ENCODE measurements at places on chromosomes 2 and 18.

DNA sequence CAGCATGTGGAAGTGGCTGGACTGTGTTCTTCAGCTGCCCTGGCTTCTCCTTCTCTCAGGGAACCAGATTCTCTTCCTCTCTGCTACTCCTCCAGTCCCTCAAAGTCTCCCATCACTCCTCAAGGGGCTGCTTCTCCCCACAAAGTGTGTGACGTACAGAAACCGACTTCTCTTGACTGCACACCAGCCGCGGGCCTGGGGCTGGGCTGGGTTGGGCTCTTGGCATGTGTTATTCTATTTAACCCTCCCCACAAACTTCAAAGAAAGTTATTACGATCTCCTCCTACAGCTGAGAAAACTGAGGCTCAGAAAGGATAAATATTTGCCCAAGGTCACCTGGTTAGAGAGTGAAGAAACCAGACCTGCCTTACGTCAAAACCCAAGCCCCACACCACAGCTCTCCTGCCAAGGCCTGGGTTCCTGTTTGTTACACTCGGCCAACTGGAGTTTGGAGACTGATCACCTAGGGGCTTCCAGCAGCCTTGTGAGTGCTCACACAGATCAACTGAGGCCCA is 269.0 kb downstream of the TFCP2L1 start:
- DNase-seq, result no peak

DNA sequence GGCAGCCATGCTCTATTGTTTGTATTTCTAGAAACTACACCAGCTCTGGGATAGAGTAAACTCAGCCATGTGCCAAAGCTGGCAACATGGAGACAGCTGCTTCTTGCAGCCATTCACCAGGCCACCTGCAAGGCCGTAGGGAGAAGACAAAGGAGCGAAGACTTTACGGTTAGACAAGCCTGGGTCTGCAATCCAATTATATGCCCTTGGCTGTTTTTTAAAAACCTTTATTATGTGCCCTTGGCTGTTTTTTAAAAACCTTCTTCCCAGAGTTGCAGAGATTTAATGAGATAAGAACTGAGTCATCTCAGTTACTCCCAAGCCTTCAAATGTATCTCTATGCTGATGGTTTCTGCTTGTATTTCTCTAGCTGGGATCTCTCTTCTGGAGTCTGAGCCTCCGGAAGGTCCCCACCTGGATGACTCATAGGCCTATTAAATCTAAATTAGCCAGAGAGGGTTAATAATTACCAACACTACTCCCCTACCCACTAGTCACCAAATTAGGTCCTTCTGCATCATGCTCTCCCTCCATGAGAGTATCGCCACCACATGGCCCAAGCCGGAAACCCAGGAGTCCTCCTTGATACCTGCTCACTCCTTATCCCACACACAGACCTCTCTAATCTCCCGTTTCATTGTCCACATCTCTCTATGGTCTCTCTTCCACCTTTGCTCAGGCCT is 17.5 kb upstream of the DPP4 start:
- no peak for DNase-seq

- no peak for DNase-seq
Observed at GRCh38 chr2:66698091-66698490, 263.2 kb downstream of the MEIS1 start.

DNA sequence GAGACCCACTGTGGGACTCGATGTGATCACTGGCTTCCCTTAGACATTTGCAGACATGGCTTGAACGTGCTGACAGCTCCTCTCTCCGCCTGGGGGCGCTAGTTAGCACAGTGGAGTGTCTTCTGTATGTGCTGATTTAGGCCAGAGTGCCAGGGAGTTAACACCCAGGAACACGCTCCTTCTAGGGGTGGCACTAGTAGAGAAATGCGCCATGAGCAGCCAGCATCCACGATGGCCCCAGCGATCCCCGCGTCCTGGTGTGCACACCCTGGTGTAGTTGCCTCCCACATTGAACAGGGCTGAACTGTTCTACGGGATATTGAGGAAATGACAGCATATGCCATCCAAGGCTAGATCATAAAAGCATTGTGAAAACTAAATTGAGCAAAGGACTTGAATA is 11.4 kb upstream of the NMUR1 start:
- DNase-seq, result no peak

- no peak for DNase-seq
Observed at GRCh38 chr2:231985823-231986261, 24.3 kb downstream of the DIS3L2 start.

- DNase-seq, result no peak
Observed at GRCh38 chr18:59432803-59433597, 73.9 kb upstream of the LMAN1 start.

- no peak for DNase-seq
Observed at GRCh38 chr2:9739531-9739964, 103.7 kb upstream of the TAF1B start.

- DNase-seq, result no peak
Observed at GRCh38 chr2:196099916-196100315, 31.3 kb upstream of the DNAH7 start.

- DNase-seq, result no peak
Observed at GRCh38 chr2:18829251-18829902, 240.0 kb upstream of the NT5C1B start.

DNA sequence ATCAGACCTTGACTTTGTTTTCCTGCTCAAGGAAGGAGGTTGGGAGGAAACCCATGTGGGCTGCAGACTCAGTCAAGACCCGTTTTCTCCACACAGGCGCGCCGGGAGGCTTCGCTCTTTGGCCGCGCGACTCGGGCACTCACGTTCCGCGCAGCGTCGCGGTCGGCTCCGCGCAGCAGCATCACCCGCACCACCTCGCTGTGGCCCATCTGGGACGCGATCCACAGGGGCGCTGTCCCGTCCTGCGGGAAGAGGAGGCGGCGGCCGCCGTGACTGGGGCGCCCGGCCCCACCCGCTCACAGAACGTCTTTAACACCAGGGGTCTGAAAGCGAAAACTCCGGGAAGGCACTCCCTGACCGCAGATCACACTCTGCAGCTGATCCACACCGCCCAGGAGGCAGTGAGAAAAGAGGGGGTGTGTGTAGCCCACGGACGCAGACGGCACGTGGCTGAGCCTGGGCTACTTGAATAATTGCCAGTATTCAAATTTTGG is 33.1 kb upstream of the NPC1 start:
- no peak for DNase-seq

DNA sequence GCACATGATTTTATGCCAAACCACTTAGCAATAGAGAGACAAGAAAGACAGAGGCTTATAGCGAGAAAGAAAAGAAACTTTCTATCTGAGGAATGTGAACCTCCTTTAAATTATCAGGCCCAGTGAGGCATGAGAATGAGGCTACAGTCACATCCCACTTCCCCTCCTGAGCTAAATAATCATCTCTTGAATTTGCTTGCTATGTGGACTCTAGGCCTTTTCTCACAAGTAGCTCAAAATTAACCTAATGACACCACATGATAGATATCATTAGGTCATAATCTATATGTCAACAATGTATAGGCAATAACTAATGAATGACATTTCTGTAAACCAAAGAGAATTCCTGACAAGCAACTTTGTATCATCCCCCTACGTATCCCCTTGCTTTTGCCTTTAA is 301.5 kb upstream of the MGAT5 start:
- DNase-seq, result no peak

DNA sequence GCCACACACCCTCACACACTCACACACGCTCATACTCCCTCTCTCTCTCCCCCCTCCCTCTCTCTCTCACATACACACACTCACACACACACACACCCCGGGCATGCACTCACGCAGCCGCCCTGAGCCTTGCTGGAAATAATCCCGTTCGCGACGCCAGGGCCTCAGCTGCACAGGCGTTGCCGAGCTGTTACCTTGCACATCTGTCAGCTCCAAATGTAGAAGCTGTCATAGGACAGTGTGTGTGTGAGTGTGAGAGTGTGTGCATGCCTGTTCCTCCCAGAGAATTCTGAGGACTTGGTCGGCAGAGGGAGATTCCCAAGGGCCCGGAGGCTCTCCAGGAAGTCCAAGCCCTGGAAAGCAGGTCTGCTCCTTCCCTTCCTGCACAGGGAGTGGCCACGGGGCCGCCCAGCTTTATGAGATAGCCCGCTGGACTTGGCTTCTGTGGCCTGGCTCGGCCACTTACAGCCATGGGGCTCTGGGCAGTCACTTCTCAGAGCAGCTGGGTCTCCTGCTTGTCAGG is 8.6 kb downstream of the SPR start:
- no peak for DNase-seq

DNA sequence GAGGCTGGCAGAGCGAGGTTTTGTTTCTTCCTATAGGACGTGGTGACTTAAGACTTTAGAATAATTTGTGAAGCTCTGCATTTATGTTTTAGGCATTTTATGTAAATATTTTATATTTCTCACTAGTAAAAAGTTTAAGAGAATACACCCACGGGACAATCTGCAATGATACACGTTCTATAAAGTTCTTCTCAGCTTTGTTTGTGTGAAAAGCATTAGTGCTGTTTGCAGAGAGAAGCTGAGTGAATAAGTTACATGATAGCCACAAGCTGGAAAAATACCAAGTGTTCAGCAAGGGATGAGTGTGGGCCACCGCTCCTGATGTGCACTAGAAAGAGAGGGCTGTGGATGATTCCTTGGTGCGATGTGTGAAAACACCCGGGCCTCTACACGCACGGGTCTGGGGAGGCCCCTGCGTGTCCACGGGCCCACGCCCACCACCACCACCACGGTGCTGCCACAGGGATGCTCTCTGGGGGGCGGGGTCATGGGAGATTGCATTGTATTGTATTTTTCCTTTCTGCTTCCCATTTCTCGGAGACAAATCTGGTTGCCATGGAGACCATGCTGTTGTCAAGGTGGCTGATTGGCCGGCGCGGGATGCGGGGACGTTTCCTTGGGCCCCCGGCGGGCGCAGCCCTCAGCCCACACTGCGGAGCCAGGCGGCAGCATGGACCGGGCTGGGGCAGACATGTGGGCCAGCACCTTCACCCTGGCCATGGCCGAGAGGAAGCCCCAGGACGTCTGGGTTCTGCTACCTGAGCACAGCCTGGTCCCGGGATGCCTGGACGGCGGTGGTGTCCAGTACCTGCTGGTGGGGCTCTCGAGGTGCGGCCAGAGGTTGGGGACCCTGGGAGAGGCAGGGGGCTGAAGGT is at the start of gene RTP5:
RTP5 (plus strand) TSS at position 643 of the 875 bp plus-strand sequence; CDS start at position 671, 28 bp downstream.
- DNase-seq, result no peak

DNA sequence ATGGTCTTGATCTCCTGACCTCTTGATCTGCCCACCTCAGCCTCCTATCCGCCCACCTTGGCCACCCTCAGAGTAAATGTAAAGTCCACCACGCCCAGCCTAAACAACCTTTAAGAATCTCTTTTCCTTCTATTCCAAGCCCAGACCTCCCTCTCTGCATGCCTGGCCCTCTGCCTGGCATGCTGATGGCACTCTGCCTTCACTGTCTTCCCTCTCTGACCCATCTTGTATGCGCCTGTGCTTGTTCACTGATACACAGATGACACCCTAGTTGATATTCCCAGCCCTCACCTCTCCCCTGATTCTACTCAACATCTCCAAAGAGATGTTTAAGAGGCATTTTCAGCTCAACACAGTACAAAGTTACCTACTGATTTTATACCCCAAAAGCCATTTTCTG is 466.8 kb upstream of the MEX3C start:
- DNase-seq, result no peak

GRCh38 chr2:31822587-31822986 is 188.2 kb downstream of the MEMO1 start:
- no peak for DNase-seq

GRCh38 chr2:7411691-7412090 is 494.5 kb downstream of the RNF144A start:
- DNase-seq, result no peak

GRCh38 chr18:44771572-44771955 is 90.9 kb downstream of the SETBP1 start:
- no peak for DNase-seq

DNA sequence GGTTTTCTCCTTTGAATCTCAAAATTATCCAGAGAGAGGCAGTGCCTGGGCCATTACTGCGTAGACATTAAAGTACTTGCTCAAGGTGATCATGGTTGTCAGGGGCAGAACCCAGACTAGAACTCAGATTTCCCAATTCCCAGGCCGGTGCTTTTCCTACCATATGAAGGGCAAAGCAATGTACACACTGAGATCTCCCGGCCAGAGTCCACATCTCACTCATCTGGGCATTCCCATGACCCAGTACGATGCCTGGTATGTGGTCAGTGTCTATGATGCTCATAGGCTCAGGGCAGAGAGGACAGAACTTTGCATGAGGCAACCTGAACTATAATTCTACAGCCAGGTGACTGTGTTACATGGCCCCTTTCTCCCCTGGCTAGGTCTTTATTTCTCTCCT is 531.4 kb downstream of the TDRD15 start:
- DNase-seq, result no peak

DNA sequence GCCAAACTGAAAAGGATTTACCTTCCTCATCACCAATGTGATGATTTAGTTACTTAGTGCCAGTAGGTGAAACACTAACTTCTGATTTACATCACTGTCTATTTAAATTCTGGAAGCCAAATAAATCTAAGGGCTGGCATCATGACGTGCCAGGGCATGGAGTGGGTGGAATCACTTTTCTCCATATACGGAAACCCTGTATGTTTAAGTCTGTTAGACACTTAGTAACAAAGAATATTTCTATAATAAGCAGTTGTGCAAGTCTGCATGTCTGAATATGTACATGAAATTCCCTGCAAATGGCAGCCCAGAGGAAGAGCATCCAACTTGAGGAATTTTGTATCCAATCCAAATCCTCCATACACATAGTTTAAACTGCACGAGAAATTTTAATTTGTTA is 243.1 kb upstream of the SMAD7 start:
- DNase-seq, result no peak

Data from stimulated activated CD8-positive, alpha-beta memory T cell treated with anti-CD3 and anti-CD28 coated beads, Interleukin-2, amount 100 ng/mL, for 1 hour (primary cell).